NCI-H2107 (cell line): ENCODE measurements at places on chromosomes 7 and 10.

DNA sequence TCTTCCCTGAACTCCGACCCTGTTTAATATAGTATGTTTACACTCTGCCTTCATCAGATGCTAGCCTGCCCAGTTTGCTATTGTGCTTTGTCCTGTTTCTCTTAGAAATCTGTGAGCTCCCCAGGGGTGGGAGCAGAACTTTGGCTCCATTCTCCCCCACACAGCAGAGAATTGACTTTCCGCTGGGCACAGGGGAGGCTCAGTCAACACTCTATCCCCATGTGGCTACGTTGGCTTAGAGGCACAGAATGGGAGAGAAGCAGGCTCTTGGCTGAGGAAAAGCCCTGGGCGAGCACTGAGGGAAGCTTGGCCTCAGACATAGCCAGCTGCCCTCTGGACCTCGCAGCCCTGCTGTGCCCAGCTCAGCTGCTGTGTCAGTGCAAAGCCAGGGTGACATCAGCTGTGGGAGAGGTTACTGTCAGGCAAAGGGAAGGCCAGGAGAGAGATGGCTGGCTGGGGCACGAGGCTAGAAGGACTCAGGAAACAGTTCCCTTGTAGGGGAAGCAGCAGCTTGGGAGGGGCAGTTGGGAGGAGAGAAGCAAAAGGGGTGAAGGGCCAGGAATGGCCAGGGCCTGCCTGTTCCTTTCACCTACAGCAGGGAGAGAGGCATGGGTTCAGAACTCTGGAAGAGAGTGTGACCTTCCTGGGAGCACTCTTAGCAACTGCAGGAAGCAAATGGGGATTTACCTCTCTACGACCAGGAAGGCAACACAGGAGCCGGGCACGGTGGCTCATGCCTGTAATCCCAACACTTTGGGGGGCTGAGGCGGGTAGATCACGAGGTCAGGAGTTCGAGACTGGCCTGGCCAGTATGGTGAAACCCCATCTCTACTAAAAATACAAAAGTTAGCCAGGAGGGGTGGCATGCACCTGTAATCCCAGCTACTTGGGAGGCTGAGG, 5.8 kb upstream of the SCD start:
- no peak for DNase-seq

- DNase-seq: peak; percentile 7
Measured at GRCh38 chr10:113753020-113753692, 1.7 kb downstream of the PLEKHS1 start.

DNA sequence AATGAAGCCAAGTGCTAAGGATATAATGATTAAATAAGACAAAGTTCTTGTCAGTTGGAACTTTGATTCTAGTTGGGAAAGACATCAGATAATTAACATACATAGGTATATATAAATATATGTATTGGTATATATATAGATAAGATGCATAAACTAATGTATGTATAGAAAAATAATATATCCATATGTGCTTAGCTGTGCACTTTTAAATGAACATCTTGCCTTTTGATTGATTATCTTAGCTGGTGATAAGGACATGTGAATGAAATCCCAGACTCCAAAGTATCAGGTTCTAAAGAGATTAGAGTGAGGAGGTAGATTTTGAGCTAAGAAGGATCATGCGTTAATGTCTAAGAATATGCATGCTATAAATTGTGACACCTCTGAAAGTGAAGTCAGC, 357.6 kb downstream of the GFRA1 start:
- no peak for DNase-seq

DNA sequence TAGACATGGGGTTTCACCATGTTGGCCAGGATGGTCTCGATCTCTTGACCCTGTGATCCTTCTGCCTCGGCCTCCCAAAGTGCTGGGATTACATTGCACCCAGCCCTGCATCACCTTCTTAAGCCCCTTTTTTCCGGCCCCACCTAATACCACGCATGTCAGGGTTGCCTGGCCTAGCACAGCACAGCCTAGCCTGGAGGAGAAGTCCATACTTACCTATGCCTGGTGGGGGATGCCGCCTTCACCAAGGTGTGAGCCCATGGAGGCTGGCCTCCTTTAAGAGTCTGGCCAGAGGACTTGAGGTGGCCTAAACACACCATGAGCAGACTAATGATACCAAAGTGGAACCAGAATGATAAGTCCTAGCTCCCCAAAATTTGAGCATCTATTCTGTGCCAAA, 22.0 kb upstream of the CUX1 start:
- DNase-seq: no peak

- DNase-seq: no peak
Measured at GRCh38 chr10:85548034-85548433, 818.6 kb downstream of the GRID1 start.

DNA sequence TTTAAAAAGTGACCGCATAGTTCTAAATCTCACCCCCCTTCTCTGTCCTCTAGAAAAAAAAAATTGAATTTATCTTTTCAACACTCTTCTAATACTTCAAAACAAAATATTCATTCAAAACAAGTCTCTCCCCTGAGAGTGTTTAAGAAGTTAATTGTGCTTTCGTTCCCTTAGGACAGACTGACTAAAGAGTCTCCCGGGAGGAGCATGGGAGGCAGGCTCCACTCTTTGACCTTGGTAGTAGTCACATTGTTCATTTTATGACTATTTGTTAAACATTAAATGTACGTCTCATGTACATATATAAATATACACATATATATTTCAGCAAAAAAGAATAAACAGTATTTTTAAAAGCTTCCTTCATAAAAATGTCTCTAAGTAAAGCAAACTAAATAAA, 35.3 kb upstream of the SPOCK2 start:
- no peak for DNase-seq

DNA sequence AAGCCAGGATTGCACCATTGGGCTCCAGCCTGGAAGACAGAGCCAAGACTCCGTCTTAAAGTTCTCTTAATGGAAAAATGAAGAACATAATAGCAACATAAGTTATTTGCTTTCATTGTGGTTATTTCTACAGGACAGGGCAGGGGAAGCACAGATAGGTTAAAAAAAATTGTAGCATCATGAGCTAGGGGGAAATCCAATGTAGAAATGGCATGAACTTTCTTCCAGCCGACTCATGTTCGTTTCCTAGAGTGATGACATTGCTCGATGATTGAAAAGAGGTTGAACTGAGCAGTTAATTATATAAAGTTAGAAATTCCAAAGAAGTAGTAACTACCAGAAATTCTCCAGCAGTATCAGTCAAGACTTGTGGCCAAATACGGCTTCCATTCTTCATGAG, 64.9 kb downstream of the DAGLB start:
- no peak for DNase-seq
